ENCODE measurements at places on chromosomes 11 and 22.

DNA sequence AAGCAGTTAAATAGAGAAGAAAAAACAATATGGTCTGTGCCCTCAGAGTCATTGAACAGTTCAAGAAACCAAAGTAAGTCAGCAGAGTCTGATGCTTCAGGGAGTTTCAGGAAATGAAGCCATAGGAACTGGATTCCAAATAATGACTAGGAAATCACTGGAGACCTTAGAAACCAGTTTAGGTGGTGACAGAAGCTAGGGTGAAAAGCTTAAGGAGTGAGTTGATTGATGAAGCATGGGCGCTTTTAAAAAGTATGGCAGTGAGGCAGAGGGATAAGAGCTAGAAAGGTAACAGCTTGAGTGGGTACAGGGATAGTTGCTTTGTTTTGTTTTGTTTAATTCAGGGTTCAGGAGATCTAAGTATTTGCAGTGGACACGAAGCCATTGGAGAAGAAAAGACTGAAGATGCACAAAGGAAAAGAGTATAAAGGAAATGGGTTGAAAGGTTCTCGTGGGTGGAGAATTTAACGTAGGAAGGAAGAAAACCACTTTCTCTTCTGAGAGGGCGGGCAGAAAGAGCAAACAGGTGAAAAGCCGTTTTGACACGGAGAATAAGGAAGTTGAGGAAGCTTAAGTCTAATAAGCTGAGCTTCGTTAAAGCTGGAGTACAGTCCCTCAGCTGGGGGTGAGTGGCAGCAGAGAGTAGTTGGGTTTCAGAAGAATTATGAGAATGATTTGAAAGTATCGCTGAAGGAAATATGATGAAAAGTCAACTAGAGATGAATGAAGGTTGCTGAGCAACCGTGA lies 14.8 kb downstream of the SGSM3 start:
- peak; percentile 59 for DNase-seq

- no peak for DNase-seq
Observed at GRCh38 chr22:47062126-47062525, 299.7 kb downstream of the TBC1D22A start.

- no peak for DNase-seq
Observed at GRCh38 chr11:67323526-67323925, 20.2 kb downstream of the SSH3 start.

- no peak for DNase-seq
Observed at GRCh38 chr22:43044290-43044712, 29.4 kb upstream of the PACSIN2 start.

DNA sequence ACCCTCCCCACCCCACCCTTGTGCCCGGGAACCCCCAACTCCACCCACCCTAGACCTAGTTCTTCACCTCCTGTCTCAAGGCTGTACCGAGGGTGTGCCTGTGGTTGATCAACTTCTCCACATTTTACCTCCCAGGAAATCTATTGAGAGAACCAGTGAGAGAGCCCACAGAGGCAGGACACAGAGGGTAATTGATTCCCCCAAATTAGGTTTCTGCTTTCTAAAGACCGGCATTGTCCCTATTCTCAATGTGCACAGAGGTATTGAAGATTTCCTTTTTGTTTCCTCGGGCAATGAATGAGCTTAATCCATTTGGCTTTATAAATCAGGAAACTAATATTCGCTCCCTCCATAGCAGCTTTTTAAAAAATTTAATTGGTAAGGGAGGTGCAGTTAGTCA lies 6.0 kb upstream of the LMO1 start:
- DNase-seq: peak; percentile 5

- no peak for DNase-seq
Observed at GRCh38 chr11:1151366-1152315, 6.1 kb upstream of the MUC5AC start.

GRCh38 chr11:723120-723883 lies 17.3 kb downstream of the EPS8L2 start:
- peak; percentile 78 for DNase-seq

- no peak for DNase-seq
Observed at GRCh38 chr11:70828593-70829082, 423.7 kb downstream of the SHANK2 start.

GRCh38 chr11:1869427-1870325 lies 16.8 kb downstream of the LSP1 start:
- no peak for DNase-seq

- DNase-seq: no peak
Observed at GRCh38 chr11:69874178-69874983, 55.2 kb upstream of the FGF3 start.

DNA sequence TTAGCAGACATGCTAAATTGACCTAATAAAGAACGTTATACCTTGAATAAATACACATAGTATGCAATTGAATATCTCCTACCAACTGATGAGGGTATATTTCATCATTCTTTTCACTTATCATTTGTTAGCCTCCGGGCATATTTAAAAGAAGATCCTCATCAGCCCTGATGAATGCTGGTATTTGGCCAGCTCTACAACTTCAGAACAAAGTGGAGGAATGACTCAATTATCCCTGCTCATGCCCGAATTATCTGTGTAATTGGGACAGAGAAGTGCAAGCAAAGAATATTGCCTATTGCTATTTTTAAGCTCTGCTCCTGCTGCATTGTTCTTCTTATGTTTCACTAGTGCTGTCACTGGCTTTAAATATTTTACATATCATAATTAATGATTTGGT lies 622.1 kb downstream of the METTL15 start:
- no peak for DNase-seq

DNA sequence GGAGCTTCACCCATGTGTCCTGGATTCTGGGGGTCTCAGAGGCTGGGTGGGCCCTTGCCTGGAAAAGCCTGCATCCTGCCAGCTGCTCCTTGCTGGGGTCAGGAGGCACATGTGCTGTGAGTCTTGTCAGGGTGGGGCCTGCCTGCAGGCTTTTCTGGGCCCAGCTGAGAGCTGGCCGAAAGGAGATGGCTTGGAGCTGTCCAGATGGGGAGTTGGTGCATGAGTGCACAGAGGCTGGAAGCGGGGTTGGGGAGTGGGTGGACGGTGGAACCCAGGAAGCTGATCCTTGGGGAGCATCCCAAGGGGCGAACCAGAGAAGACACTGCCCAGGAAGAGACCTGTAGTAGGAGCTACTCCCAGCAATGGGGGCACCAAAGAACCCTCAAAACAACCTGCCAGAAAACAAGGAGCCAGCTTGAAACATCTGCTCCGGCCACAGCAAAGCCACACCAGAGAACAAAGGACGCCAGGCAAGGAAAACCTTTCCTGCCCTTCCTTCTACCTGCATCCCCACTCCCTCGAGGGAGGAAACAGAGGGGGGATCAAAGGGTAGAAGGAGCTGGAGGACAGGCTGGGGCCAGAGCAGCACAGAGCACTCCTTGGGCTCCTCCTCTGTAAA lies 8.2 kb upstream of the KCTD17 start:
- no peak for DNase-seq

DNA sequence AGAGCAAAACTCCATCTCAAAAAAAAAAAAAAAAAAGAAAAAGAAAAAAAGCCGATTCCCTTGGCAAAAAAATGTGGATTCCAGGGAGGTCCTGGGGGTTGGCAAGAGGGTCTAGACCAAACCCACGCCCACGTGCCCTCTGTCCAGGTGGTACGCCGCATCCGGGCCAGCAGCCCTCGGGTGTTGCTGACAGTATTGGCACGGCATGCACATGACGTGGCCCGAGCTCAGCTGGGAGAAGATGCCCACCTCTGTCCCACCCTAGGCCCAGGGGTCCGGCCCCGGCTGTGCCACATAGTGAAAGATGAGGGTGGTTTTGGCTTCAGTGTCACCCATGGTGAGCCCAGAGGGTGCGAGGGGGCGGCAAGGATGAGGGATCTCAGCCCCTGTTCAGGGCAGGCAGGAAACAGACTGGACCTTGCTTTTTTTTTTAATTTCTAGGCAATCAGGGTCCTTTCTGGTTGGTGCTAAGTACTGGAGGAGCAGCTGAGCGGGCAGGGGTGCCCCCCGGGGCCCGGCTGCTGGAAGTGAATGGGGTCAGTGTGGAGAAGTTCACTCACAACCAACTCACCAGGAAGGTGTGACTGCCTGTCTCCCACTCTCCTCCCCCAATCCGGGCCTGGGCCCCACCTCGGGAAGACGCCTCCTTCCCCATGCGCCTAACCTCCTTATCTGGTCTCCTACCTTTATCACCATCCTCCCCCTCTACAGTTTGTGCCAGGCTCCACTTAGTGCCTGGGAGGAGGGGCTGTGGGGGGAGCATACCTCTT lies 2.0 kb downstream of the NHERF4 start:
- no peak for DNase-seq

- DNase-seq: no peak
Observed at GRCh38 chr11:102967497-102967896, 12.0 kb upstream of the MMP13 start.

- no peak for DNase-seq
Observed at GRCh38 chr11:82080160-82080559, 653.5 kb downstream of the FAM181B start.

- no peak for DNase-seq
Observed at GRCh38 chr11:109547356-109548027, 125.5 kb downstream of the C11orf87 start.

DNA sequence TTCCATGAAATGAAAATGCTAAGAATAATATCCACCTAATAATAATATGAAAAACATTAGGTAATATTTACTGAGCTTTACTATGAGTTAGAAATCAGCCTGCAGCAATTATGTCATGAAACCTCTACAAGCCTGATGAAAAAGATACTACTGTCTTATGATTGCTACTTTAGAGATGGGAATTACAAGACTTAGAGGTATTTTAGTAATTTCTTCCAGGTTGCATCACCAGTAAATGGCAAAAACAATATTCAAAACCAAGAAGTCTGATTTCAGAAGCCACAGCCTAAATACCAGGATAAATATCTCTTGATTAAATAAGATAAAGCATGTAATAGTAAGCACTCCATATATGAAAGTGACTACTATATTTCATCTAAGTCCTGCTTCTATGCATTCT lies 13.8 kb downstream of the OR5B21 start:
- no peak for DNase-seq

- no peak for DNase-seq
Observed at GRCh38 chr22:46828323-46828900, 66.0 kb downstream of the TBC1D22A start.

- DNase-seq: no peak
Observed at GRCh38 chr22:43467216-43467940, 55.6 kb downstream of the MPPED1 start.

- no peak for DNase-seq
Observed at GRCh38 chr11:95559899-95560298, 229.7 kb downstream of the FAM76B start.

DNA sequence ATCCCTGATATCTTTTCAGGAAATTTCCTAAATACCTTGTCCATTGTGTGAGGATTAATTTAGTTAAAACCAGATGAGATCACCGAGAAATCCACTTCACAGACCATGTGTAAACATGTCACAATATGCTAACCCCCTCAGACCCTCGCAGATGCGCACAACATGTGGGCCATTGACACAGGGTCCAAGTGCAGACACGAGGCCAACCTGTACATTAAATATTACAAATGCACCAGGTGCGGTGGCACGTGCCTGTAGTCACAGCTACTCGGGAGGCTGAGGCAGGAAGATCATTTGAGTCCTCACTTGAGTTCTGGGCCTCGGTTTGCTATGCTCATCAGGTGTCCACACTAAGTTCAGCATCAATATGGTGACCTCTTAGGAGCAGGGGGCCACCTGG lies 9.9 kb upstream of the TMPRSS4 start:
- no peak for DNase-seq

DNA sequence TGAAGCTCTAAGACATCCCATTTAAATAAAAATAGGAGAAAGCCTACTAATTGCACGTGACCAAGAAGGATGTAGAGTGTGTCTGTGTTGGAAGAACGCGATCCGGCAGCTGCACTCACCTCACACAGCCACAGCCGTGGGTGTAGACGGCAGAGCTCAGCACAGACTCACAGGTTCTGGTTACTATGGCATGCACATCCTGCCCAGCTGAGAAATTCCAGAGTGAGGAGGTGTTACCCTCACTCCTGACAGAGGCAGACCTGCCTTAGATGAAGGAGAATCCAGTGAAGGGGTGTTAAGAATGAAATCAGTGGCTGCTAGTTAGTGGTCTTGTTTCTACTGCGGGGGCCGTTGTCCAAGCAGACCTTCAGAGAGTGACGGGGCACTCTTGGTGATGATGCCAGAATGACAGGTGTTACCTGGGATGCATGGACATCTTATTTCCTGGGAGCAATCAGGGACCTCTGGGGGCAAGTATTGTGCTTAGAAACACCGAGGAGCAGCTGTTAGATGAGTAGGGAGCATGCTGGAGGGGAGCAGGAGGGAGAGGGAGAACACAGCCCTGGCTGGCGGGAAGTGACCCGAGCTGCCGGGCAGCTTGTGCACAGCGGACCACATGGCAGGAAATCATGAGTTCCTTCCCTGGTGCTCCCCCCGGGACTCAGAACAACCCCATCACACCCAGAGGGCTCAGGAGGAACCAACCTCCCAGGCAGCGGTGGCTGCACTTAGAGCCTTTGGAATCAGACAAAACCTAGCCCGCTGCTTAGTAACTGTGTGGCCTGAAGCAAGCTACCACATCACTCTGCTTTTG lies 12.3 kb downstream of the KCNJ5 start:
- no peak for DNase-seq

DNA sequence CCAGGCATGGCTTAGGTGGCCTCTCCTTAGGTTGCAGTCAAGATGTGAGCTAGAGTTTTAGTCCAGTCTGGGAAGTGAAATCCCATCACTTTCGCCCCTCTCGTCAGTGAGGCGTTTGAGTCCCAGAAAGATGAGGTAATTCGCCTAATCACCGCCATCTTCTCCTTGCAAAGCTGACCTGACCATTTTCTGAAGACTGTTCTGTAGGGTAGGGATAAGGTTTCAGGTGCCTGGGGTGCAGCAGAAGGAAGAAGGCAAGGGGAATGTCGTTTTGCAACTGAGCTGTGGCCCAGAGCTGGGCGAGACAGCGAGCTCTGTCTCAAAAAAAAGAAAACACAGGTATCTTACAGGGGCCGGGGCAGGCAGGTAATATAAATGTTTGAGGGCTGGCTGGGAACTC lies 61.7 kb upstream of the CECR2 start:
- DNase-seq: no peak

GRCh38 chr22:44493206-44493605 lies 4.8 kb downstream of the RTL6 start:
- no peak for DNase-seq

DNA sequence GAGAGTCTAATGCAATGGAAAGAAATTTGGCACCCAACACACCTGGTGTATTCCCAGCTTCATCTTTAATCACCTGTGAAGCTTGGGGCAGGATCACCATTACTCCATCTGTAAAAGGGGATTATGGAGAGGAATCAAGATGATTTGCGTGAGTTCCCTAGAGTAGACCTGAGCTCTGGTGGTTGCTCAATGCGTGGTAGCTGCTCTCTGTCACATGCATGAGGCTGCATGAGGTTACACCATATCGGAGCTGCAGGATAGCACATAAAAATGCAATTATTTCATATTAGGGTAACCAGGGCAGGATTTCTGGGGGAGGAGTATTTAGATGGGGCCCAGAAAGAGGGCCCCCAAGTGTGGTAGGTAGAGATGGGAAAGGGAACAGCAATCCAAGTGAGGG lies 35.3 kb upstream of the CLMP start:
- DNase-seq: no peak

GRCh38 chr22:19891317-19892256 lies 36.9 kb upstream of the GNB1L start:
- peak; percentile 85 for DNase-seq

All from activated naive CD4-positive, alpha-beta T cell treated with anti-CD3 and anti-CD28 coated beads, Interleukin-2, amount 10 ng/mL, durations not matched to agents 7 days and 5 days (primary cell).